Activated CD8-positive, alpha-beta memory T cell treated with anti-CD3 and anti-CD28 coated beads, Interleukin-2, amount 50 U/mL, for 4 hours (primary cell): ENCODE measurements at places on chromosomes 7 and 10.
A peak's percentile ranks its signal among the peaks of the same experiment; 100 is the strongest.

DNA sequence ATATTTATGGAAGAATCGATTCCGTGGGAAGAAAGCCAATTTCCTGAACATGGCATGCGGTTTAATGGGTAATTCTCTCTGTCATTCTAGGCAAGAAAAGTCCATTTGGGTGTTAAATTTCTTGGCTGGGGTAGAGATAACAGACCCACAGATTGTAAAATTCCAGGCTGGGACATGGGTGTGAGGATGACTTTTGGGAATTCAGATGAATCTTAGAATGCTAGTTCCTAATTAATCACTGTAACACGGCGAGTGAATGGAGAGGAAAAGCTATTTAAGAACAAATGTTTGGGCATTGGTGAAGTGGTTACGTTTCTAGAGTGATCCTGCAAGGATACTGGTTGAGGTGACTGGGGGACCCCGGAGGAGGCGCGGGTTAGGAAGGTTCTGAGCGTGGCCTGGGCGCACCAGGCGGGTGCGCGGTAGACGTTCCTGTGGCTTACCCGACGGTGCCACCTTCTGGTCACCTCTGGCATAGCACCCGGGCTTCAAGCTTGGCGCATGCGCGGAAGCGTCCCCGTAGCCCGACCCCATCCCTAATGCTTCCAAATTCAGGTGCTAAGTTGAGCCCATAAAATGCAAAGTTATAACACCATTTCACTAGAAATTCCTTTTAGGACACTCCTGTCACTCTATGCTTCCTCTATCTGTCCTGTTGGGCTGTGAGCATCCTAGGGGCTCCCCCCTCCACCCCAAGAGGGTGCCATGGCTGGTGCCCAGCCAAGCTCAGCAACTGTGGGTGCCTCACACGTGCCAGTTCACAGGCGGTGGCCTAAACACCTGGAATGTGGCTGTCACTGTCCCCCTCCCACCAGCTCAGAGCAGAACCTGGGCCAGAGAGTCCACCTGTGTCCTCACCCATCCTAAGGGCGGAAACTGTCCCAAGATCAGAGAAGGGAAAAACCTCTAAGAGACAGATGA, 104.4 kb downstream of the PTPRE start:
- DNase-seq = peak; percentile 89

- DNase-seq = no peak
Measured at GRCh38 chr7:29946428-29947186, 43.0 kb downstream of the SCRN1 start.

DNA sequence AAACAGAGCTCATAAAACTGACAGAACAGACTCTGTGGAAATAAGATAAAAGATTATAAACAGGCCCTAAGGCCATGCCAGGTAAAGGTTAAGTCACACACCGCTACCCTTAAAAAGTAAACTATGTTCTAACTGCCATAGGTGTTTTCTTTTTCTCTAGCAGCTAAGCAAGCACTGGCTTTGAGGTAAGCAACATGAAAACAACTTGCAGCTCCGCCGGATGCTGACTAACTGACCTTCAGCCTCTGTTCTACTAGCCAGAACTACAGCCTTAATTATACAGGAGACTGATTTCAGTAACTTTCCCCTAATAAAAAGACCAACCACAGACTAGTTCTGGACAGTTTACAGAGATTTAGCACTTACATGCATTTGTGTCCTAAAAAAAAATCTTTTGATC, 708.3 kb downstream of the CCSER2 start:
- DNase-seq = no peak

DNA sequence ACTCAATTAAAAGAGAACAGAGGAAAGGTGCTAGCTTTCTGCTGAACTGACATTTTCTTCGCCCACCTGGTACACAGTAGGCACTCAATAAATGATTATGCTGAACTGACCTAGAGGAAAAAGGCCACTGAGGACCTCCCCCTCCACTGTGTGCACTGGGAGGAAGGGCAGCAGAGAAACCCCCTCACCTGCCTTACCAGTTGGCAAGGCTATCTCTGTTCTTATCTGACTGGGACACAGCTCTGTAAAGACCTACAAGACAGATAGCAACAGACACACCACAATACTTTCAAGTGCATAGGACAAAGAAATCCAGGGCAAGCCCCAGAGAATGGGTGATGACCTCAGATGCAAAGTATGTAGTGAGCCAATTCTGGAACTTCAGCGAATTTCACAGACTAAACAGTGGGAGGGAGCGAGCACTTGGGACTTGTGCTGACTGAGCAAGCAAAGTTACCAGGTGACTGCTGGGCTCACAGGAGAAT, 30.4 kb downstream of the PDLIM1 start:
- DNase-seq = no peak

DNA sequence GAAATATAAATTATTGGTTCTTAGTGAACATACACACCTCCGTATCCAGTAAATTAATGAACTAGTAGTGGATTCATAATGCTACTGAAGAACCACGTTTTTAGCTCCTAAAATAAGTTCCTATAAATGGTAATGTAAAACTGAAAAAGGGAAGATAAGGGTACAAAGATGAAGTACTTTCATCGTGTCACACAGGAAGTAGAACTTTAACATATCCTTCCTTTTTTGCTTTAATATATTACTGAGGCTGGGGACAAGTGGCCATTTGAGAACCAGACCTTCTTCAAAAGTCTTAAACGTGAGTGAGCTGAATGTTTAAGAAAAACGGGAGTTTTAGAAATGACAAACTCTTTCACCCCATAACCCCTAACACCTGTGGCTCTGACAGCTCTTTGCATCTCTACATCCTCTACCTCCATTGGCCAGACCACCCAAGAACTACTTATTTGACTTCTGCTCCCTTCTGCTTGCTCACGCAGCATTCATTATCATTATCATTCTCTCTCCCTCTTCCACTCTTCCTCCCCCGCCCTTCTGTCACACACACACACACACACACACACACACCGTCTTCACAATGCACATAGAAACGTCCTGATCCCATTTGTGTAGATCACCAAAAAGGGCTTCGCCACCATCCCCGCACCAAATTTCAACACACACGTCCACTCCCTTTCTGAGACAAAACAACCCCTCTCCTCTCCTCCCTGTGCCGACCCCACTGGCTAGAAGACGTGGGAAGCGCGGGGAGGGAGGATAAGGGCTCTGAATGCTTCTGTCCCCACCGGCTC, 677 bp downstream of the SKAP2 start:
- no peak for DNase-seq

DNA sequence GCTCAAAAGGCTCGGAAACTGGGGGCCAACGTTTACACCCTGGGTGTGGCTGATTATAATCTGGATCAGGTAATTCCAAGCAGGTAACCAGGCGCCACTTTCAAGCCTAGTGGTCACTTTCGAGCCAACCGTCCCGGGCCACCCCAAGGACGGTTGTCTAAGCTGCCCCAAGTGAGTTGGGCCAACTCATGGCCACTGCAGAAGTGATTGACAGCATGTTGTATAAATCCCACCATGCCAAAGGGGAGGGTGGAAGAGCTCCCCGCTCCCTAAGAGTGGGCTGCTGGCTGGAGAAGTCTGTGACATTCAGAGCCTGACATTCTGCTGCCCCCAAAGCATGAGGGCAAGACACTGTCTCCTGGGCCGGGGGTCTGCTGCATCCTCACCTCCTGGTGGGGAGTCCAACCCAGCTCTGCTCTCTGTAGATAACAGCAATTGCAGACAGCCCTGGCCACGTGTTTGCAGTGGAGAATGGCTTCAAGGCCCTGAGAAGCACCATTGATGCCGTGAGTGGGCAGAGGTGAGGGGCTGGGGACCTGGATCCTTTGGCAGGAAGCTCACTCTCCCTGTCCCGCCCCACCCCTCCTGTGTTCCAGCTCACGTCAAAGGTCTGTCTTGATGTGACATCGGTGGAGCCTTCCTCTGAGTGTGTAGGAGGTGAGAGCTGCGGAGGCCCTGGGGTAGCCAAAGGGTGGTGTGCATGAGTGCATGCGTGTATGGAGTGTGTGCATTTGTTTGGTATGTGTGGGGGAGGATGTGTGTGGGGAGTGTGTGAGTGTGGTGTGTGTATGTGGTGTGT, 10.8 kb downstream of the ANTXRL start:
- no peak for DNase-seq

DNA sequence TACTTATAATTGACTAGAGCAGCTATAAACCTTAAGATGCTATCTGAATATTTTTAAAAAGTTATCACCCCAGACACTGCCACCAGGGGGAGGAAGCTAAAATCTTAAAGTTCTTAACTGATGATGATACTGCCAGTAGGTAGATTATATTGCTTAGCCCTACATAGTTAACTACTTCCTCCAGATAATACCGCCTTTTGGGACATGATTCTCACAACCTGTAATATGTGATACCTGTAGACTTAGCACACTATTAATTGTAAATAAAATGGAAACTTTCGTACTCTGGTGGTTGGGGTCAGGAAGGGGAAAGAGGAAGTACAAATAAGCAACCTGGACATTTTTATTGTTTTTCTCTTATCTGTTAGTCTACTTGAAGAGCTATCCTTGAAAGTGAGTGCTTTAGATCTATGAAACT, 268.9 kb downstream of the ADK start:
- DNase-seq = no peak

- DNase-seq = peak; percentile 54
Measured at GRCh38 chr10:73744664-73744975, 448 bp downstream of the SEC24C start.

DNA sequence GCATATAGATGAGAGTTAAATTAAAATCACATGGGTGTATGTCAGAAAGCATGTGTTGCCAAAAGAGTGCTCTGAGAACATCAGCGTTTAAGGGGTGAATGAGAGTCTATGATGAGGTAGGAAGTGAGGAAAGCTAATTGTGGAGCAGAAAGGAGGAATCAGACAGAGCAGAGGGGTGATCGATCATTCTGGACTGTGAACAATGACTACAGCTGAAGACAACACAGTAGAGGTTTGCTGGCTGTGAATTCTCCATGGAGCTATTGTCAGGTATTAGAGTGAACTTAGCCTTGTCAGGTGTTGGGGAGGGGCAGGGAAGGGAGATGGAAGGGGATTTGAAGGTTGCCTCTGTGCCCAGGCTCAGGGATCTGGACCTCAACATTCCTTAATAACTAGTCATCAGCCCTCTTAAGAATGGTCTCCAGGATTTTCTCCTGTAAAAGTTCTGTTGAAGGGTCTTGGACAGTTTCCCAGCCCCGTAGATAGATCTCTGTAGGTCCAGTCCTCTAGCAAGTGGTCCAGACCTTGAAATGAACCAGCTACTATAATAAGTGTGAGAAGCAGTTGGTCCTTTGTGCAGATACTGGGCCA, 57.1 kb downstream of the KIF5B start:
- no peak for DNase-seq

GRCh38 chr7:151240942-151241754, 7.3 kb downstream of the SMARCD3 start:
- DNase-seq = no peak

DNA sequence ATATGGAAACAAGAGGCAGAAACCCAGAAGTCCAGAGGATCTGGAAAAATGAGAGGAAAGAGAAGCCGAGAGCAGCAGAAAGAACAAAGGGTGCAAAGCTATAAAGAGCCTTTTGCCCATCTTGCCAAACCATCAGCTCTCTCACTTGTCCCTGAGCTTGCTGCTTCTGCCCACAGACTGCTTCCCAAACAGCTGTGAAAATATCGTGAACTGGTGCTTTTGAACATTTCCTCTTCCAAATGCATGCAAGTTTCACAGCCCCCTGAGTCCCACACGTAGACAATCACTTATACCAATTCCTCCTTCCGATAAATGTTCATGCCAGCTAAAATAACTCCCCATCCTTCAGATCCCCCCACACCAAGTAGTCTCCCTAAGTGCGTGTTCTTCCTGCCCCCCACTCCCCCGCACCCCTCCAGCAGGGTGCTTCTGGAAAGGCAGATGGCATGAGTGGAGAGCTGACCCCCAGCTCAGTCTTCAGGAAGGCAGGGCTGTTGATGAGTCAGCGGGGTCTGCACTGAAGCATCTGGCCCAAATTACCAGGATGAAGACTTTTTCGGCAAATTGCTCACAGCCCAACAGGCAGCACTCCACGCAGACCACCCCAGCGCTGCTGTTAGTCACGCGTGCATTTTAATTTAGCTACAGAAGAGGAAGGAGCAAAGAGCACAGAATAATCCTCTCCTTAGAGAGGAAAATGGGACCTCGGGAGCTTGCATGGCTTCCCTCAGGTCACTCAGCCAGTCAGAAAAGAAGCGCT, 76.1 kb upstream of the KCNMA1 start:
- DNase-seq = no peak

GRCh38 chr10:90051053-90051452, 349.7 kb downstream of the KIF20B start:
- no peak for DNase-seq

- no peak for DNase-seq
Measured at GRCh38 chr10:120221873-120222485, 235.0 kb upstream of the PLPP4 start.

DNA sequence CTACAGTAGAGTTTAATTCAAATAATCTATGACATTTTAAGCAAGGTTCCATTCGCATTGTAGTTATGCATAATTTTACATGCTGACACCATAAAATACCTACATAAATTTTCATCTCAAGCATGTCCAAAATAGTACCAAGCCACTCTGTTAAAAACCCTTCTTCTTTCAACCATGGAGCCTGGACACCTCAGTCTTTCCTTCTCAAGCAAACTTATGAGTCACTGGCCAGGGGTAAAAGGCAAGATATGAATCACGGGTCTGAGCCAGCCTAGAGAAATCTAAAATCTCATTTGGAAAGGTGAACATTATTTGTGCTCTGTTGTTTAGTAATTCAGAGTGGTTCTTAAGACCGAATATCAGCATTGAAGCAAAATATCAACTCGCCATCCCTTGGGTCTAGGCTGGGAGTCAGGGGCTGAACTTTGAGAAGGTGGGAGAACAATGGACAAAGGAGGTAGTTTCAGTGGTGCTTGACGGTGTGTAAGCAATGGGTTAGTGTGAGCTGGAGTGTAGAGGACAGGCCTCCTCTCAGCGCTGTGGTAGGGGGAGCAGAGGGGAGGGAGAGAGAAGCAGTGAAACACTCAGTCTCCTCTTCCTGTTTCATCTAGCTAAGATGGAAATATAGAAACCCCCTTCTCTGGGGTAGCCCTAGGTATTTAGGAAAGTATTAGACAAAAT, 19.1 kb upstream of the GPAM start:
- no peak for DNase-seq

GRCh38 chr10:43197834-43198681, 59.8 kb downstream of the CSGALNACT2 start:
- DNase-seq = peak; percentile 15

DNA sequence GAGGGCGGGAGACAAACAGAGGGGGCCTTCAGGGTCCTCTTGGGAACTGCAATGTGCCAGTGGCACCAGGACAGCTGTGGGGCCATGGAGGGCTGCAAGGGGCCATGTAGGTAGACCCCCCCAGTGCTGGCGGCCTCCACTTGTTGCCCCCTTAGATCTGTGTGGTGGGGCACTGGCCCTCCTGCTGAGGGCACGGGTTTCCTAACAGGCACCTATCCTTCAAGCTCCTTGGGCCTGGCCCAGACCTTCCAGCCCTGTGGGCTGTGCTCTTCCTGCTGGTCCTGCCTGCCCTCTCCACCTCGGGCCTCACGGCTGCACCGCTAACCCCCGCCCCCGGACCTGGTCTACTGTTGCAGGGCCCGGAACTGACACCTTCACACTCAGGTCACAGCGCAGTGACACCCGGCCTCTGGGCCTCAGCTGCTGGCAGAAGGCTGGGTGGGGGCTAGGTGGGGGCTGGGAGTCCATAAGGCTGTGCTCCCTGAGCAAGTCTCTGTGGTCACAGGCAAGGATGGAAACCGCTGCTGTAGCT, 12.6 kb downstream of the RASGEF1A start:
- peak; percentile 27 for DNase-seq

GRCh38 chr10:100741378-100742075, 3.9 kb upstream of the PAX2 start:
- no peak for DNase-seq

GRCh38 chr10:79149345-79149661, 80.5 kb downstream of the ZMIZ1 start:
- DNase-seq = no peak
